ENCODE measurements at places on chromosomes 1 and 21.
A peak's percentile ranks its signal among the peaks of the same experiment; 100 is the strongest.

GRCh38 chr1:2803931-2804627 lies 2.6 kb upstream of the TTC34 start:
- DNase-seq: no peak

- DNase-seq: peak; percentile 82
Measured at GRCh38 chr1:205335692-205336091, 14.1 kb upstream of the NUAK2 start.

DNA sequence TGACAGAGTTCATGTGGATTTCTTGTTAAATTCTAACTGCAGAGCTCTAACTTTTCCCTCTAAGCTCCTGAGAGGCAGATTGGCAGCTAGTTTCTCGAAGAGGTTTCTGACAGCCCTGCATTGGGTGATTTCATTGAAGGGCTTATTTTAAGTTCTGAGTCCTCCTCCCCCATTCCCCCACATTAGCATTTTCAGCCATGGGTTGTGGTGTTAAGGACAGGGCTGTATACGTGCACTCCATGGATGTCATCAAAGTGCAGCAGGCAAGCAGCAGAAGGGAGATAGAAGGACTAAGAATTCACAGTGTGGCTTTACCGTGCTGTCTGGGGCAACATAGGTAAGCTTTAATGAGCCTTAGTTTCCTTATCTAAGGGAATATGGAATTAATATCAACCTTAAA lies 19.0 kb downstream of the CRYZ start:
- no peak for DNase-seq

DNA sequence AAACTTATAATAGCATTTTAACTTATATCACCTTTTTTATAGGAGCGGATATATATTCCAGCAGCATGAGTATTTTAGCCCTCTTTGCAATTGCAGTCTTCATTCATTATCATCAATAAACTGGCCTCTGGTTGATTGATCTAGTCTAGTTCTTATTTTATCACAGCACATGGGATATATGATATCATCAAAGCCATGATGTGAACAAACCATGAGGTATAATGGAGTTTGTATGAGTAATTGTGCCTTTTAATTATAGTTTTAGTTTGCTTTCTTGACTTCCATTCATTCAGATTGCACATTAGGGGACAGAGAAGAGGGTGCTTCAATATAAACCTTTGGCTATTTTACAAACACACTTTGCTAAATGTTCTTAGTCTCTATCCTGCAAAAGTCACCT lies 3.5 kb upstream of the UBR4 start:
- DNase-seq: no peak

- no peak for DNase-seq
Measured at GRCh38 chr1:41384579-41384978, 23.3 kb downstream of the FOXO6 start.

DNA sequence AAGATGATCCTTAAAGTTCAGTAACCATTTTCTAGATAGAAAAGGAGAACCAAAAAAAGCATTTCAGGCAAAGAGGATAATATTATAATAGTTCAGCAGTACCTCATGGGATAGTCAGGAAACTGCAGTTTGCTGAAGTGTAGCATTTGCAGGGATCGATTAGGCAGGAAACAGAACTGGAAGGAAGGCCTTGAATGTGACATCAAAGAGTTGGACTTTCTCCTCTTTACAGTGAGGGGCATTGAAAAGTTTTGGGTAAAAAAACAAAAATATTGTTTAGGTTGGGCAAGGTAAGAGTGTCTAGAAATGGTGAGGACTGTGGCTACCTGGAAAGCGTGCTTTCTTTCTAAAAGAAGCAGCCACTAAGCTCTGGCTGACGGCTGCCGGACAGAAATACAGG lies 8.0 kb upstream of the IRF6 start:
- no peak for DNase-seq

GRCh38 chr1:112083487-112083886 lies 94.0 kb upstream of the KCND3 start:
- no peak for DNase-seq

- DNase-seq: no peak
Measured at GRCh38 chr1:188706742-188707141, 1770.9 kb downstream of the BRINP3 start.

DNA sequence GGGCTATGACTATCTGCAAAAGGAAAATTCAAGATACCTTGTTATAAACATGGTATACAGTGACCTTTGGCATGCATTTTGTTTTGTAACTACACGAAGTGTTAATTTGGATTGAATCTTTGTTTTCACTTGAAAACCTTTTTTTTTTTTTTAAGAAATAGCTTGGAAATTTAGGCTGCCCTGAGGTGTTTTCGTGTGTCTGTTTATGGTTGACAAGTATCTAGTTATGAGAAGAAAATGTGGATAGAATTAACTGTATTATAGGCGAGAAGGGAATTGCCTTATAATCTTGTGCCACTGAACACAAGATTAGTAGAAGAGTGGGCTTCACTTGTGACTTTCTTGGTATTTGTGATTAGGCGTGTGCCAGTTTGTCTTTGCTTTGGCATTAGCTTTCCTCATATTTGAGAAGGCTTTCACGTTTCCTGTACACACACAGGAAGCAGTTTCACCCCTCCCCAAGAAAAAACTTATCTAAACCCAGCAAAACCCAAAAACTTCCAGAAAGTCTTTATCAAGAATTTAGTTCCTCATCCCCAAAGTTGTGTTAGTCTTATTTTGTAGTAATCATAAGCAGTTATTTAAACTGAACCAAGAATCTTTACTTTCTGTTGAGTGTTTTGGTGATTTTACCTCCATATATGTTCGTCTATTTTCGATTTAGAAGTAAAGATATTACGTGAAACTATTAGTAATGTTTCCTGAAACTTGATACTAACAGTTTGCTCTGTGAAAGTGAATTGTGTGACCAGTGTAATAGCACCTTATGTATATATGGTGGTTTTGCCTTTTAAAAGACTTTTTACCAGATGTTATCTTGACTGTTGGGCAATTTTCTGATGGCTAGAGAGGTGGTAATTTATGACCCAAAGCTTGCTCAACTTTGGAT lies 3.8 kb downstream of the DYRK1A start:
- DNase-seq: peak; percentile 54

DNA sequence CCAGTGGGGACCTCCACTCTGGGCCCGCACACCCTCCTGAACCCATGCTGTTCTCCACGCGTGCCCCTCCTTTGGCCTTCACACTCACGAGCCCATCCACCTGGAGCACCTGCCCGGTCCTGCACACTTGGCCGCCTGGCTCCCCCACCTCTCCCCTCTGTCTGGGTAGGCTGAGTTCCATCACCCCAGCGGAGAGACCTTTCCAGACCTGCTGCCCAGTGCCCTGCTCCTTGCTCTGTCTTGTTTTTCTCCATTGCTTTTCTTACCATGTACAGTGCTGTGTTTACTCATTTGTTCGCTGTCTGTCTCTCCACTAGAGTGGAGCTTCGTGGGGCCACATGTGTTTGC lies 351.0 kb upstream of the VAMP3 start:
- DNase-seq: no peak

DNA sequence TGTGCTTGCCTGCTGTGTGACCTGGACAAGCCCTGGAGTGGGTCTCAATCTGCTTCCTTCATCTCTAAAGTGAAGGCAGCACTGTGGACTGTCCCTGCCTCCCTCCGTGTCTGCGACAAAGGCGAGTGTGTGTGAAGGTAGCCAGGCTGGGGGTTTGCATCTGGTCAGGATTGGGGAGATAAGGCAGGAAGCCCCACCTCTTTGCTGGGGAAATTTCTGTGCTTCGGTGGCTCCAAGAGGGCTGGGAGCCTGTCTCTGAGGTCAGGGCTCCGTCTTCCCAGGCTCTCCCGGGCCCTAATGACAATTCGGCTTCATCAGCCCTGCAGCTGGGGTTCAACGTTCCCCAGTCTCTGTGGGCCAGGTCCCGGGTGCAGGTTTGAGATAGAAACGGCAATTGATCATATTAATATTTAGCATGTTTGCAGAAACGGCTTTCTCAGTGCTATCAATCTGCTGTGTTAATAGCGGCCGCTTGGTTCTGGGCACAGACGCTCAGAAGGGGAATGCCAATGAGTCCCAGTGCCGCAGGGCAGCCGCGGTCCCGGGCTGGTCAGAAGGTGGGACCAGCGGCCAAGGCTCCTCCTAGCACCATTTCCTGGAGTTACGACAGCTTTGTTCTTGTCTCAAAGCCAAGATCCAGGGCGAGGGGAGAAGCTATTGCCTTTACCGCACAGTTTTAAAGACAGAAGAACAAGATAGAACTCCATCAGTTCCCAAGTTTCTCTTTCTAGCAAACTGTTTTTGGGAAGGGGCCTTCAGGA lies 105.7 kb downstream of the PRDM16 start:
- no peak for DNase-seq

DNA sequence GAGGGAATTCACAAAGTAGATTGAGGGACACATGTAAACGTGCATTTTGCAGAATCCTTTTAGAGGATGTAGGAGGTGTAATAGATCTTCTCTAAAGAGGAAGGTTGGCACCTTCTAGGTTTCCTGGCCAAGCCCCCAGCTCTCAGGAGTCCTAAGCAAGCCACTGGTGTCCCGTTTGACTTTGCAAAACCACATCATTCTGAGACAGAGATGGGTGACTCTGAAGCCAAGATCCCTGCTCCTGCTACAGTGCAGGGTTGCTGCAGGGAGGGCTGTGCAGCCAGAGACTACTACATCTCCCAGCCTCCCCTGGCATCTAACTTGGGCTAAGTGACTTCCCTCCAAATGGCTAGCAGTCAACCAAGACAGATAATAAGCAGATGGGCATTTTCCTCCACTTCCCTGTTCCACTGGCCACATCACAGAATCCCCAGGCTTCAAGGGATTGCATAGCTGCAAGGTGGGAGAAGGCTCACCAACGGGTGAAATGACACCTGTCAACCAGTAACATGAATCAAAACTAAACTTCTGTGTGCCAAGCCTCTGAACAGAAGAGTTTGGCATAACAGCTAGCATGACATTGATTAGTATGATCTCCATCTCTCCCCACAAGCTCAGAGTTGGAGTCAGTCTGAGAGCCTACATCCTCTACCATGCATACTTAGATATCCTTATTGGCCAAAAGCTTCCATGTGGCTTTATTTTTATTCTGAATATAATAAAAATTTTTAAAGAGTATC lies 129.6 kb upstream of the COA6 start:
- peak; percentile 67 for DNase-seq

DNA sequence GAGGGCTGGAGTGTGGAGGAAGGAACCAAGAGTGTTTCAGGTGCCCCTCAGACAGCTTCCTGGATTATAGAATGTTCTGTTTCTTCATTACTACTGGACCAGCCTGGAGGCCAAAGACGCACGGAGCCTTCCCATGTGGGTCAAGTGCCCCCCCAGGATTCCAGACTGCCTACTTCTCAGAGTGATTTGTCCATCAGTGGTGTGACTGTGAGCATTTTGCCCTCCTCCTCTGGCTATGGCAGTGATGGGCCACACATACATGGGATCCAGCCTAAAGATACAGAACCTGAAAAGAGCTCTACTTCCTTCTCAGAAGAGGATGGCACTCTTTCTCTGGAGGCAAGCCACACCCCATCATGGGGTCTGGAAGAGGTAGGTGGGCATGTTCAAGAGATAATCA lies 64.9 kb downstream of the MACF1 start:
- DNase-seq: no peak

GRCh38 chr1:46643368-46643775 lies 24.8 kb downstream of the ATPAF1 start:
- DNase-seq: no peak

- no peak for DNase-seq
Measured at GRCh38 chr1:185598332-185598731, 135.9 kb upstream of the HMCN1 start.

GRCh38 chr21:34702341-34703170 lies 33.8 kb downstream of the CLIC6 start:
- DNase-seq: no peak

DNA sequence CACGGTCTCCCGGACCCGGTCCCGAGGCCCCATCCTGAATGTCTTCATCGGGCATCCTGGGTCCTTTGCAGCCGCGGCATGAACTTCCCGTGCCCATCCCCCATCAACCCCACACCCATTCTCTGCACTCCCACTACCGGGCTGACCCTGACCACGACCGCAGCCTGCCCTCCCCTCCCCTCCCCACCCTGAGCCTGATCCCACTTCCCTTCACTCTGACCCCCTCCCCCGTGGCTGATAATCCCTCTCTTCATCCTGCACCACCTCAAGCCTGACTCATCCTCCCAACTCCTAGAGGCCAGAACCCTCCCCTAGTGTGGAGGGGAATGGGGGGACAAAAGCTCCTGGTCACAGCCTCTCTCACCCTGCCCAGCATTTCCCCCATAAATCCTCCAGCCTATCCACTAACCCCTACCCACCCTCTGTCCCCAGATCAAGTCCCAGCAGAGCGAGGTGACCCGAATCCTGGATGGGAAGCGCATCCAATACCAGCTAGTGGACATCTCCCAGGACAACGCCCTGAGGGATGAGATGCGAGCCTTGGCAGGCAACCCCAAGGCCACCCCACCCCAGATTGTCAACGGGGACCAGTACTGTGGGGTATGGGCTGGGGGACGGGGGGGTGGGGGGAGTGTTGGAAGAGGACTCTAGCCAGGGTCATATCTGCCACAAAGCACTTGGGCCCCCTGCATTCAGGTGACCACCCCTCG lies 602 bp downstream of the SH3BGRL3 start:
- peak; percentile 58 for DNase-seq

All from activated CD4-positive, alpha-beta T cell treated with anti-CD3 and anti-CD28 coated beads, Interleukin-10, Interleukin-2, amounts not matched to agents 100 ng/mL and 50 ng/mL, durations not matched to agents 16 hours and 8 hours (primary cell).